ENCODE measurements at places on chromosomes 2 and 18. TPM values are rescaled to one million over a fixed set of nuclear protein-coding genes. Genes with fewer than 3 reads are reported as not detected.

Gene ECEL1
- total RNA-seq, result not detected

Gene KRTCAP3
- total RNA-seq, result 74.0 TPM

Gene ALPP
- not detected for total RNA-seq

Gene EDAR
- total RNA-seq, result not detected

Gene REEP1
- 4.7 TPM for total RNA-seq

Gene TSPYL6
- not detected for total RNA-seq
